ENCODE measurements at places on chromosomes 16 and 17.

DNA sequence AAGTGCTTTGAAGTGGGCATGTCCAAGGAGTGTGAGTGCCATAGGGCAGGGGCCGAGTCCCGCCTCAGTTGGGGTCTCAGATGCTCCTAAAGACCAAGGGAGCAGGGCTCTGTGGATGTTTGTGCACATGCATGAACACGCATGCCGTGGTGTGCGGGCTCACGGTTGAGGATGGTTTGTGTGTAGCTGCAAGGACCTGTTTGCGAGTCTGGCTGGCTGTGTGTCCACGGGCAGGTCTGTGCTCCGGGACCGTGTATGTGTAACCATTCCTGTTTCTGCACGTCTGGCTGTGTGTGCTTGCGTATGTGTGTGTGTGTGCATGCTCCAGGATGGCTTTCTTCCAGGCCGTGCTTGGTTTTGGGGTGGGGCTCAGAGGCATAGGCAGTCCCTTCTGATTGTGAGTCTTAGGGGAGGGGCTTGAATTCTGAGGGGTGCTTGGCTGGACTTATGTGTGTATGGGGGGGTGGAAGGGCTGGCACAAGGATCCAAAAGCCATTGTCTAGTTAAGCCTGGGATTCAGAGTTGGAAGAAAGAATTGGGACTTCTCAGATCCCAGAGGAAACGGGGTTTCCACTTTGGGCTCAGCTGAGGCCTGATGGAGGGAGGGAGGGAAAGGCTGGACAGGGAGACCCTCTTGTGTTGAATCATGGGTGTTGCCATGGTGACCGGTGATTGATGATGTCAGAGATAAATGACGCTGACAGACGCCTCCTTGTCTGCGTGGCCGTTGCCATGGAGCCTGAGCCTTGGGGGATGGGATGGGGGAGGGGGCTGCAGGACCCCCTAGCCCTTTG, 14.4 kb downstream of the GJD3 start:
- no peak for DNase-seq

DNA sequence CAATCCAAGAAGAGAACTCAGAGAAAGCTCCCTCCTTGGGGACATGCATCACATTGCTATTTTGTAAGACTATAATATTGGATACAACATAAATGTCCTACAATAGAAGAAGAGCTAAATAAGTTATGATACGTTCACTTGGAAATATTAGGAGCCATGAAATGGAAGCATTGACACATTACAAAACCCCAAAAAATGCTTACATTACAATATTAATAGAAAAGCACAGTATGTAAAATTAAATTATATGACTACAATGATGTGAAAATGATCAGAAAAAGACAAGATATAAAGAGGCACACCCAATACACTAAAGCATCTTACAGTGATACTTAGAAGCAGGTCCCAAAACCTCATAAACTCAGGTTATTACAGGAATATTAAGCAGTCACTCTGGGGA, 694.1 kb downstream of the TOX3 start:
- DNase-seq, result no peak

- DNase-seq, result no peak
Observed at GRCh38 chr16:49348408-49349176, 25.0 kb upstream of the C16orf78 start.

DNA sequence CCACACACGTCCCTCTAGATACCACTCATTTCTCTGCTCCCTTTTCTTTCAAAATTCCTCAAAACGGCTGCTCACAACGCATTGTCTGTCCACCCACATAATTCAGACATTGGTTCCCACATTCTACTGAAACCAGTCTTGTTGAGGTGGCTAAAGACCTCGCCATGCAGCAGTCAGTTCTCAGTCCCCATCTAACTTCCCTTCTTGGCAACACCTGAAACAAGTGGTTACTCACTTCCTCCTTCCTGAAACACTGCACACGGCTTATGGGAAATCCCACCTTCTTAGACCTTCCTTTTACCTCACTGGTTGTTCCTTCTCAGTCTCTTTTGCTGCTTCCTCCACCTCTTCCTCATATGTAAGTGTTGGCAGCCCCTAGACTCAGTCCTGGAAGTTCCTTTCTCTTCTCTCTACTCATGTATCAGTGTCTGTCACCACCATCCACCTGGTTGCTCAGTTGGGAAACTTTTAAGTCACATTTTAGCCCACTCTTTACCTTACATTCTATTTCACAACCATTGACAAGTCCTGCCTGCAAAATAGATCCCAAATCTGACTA, 277.1 kb downstream of the CEP112 start:
- no peak for DNase-seq

DNA sequence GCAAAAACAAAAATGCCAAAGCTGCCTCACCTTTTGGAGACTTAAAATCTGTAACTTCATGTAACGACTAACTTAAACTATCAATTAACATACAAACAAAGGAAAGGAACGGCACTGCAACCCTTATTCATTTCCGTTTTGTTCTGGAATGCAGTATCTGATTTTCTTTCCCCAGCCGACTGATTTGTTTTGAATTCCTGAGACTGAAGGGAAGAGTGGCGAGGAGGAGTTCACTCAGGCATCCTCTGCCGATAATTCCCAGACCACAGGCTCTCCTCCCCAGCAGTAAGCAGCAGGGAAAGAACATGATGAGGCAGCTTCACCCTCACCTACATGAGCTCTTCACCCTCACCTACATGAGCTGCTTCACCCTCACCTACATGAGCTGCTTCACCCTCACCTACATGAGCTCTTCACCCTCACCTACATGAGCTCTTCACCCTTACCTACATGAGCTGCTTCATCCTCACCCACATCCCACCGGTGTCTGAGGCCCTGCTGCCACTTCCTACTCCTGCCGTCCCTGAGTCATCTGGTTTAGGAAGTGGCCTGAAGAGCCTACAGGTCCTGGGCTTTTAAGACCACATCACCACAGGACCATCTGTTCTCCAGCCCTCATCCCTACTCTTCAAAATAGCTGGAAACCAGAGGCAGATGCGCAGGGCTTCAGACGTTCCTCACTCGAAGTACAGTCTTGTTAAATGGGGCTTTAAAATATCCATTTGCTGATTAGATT, 168.0 kb upstream of the RPH3AL start:
- DNase-seq, result no peak

GRCh38 chr16:85847681-85848601, 48.4 kb downstream of the COX4I1 start:
- no peak for DNase-seq

- no peak for DNase-seq
Observed at GRCh38 chr16:8798535-8799157, 1.0 kb downstream of the PMM2 start.

GRCh38 chr16:17237350-17237944, 233.3 kb downstream of the XYLT1 start:
- no peak for DNase-seq

- no peak for DNase-seq
Observed at GRCh38 chr16:85407-85782, 7.4 kb downstream of the MPG start.

DNA sequence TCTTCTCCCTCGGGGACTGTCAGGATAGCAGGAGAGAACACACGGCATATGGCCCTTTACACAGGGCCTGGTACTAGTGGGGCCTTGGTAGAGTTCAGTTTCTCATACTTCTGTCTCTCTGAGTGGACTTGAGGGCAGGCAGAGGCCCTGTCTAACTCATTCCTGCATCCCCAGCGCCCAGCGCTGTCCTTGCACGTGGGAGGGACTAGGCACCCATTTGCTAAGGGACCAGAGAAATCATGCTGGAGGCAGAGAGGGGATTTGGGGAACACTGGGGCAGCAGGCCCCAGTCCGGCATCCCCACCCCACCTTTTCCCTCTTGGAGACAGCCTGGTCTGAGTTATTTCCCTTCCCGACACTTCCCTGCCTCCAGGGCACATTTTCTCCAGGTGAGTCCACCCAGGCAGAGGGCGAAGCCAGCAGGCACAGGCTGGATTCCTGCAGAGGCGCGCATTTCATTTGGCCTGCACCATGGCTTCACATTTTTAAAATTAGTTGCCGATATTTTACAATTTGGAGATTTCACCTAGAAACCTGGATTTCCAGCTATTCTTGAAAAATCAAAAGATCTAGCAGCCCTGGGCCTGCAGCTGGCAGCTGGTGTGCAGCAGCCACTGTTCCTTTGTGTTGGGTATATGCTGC, 9.7 kb upstream of the NKD1 start:
- no peak for DNase-seq

- no peak for DNase-seq
Observed at GRCh38 chr16:22962905-22963304, 148.9 kb downstream of the HS3ST2 start.

- DNase-seq, result no peak
Observed at GRCh38 chr17:32350666-32351418, 885 bp downstream of the ZNF207 start.

DNA sequence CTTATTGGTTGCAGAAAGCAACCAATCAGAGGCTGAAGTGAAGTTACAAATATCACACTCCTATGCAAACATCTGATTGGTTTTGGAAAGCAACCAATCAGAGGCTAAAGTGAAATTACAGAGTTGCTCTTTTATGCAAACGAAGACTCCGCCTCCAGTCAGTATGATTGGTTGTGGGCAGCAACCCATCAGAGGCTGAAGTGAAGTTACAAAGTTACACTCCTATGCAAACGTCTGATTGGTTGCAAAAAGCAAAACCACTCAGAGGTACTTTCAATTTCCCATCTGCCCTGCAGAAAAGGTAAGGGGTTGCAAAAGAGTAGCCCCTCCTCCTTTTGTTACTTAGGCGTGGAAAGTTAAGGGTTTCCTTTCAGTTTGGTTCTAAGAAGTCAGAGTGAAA, 697.3 kb downstream of the MAF start:
- no peak for DNase-seq

DNA sequence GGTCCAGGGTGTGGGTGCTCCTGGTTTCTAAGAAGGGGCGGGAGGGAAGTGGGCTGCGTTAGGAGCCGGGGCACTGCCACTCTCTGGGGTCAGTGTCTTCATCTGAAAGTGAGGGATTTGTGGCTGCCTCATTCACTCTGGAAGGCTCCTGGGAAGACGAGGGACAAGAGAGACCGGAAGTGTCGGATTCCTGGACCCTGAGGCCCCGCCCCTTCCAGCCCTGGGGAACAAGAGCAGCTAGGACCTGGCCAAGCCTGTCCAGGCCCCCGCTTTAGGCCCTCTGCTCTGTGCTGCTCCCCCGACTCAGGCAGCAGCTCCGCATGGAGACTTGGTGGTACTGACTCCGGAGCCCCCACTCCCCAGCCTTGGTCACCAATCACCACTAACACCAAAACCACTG, 6.5 kb downstream of the LGALS3BP start:
- DNase-seq, result no peak

DNA sequence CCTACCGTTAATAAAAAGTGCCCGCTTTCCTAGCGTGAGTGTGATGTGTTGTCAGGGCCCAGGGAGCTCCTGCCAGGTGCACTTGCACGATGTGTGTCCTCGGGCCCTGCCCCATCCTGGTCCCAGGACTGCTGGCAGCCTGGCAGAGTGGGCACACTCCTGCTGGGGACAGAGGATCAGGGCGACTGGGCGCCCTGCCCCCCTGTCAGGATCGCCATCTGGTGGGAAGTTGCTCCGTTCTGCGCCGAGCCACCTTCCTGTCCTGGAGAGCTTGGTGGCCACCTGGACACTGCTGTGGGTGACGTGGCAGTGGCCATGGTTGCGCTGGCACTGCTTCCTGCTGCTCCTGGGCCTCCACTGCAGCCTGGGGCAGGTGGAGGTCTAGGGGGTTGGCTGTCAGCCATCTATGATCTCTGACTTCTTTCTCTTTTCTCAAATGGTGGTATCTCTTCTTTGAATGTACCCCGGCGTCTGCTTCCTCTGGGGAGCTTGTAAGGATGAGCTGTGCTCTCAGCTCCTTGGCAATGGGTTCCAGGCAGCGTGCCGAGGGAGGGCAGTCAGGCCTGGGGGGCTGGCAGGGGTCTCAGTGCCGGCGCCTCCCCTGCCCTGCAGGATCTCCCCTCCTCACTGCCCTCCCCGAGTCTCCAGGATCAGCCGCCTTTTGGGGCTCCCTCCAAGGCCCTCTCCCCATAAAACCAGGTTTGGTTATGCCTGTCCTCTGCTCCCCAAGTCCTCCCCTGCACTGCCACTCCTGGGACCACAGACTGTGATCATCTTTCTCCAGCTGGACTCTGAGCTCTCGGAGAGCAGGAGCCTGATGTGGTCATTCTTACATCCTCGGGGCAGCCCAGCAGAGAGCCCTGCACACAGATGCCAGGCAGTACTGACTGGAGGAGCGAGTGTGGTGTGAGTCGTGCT, 76.9 kb downstream of the AMFR start:
- DNase-seq, result no peak

DNA sequence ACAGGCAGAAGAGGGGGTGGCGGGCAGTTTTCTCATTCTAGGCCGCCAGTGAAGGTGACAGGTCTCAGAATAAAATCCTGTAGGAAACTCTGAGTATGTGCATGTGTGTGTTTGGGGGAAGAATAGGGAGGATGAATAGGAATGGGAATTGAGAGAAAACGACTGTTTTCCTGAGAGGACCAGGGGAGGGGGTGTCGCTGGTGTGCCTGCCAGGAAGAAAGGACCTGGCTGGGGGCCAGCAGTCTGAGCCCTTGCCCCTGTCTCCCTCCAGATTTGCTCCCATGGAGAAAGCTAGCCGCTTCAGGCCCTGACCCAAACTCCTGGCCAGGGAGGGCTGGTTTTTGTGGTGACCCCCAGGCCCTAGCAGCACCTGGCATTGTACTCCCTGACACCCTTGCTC, 14.4 kb downstream of the C17orf50 start:
- DNase-seq, result no peak

DNA sequence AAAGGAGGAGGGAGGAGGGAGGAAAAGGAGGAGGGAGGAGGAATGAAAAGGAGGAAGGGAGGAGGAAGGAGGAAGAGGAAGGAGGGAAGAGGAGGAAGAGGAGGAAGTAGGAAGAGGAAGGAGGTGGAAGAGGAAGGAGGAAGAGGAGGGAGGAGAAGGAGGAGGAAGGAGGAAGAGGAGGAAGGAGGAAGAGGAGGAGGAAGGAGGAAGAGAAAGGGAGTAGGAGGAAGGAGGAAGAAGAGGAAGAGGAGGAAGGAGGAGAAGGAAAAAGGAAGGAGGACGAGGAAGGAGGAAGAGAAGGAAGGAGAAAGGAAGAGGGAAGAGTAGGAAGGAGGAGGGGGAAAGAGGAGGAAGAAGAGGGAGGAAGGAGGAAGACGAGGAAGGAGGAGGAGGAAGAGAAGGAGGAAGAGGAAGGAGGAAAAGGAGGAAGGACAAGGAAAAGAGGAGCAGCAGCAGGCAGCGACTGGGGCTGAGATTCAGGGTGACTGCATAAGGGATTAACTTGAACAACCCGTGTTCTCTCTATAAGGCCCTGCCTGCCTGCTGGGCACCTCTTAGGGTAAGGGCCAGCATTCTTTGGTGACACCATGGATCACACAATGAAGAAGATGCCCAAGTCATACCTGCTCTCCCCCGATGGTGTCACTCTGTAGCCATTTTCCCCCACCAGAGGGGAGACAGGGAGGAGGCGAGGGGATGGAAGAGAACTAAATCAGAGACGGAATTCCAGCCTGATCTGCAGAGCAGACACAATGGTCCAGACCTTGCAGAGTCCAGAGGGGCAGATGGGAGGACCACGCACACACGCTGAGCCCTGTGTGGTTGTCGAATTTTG, 1.4 kb upstream of the IL34 start:
- no peak for DNase-seq

- DNase-seq, result no peak
Observed at GRCh38 chr16:81405702-81406113, 38.9 kb upstream of the CMIP start.
